ENCODE measurements at places on chromosomes 3 and 15.

- DNase-seq: no peak
Observed at GRCh38 chr3:180358179-180358578, 243.8 kb upstream of the TTC14 start.

DNA sequence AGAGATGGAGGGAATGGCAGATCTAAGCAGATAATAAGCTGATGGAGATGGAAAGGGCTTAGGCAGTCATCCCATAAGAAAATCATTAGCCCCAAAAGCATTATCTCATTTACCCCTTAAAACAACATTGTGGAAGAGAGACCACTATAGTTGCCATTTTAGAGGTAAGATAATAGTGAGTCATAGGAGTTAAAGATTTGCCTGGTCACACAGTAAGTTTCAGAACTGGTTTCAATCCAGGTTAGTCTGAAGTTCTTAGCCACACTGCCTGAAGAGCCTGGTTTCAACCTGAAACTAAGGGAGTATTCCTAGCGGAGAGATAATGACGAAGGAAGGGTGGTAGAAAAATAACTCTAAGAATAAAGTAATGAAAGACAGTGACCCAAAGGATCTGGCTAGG is 13.0 kb upstream of the UBR1 start:
- DNase-seq: no peak

DNA sequence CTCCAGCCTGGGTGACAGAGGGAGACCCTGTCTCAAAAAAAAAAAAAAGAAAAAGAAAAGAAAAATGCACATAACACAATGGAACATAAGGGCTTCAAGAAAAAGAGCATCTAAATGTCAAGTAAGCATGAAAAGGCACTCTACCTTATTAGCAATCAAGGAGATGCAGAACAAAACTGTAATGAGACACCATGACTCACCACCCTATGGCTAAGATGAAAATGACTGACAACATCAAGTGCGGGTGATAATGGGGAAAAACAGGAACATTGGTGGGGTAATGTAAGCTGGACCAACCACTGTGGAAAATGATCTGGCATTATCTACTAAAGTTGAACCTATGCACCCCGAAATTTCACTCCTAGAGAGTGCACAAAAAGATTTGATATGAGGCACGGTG is 19.6 kb upstream of the NSMCE3 start:
- no peak for DNase-seq

DNA sequence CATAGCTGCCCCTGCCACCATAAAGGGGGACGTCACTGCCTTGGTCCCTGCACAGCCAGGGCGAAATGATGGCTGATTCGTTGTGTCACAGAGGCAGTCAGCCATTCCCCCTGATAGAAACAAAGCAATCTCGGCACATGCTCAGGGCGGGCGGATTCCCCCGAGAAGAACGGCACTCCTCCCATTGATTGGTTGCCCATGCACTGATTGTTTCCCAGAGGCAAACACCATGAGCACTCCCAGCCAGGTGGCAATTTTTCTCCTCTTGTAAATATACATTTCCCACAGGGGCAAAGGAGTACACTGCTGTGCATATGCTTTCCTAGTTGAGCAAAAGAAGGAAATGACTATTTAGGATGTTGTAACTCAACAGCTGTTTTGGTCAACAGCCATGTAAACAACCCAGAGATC is 56.5 kb downstream of the KY start:
- no peak for DNase-seq

- no peak for DNase-seq
Observed at GRCh38 chr3:122618614-122619013, 41.2 kb downstream of the PARP15 start.

- DNase-seq: no peak
Observed at GRCh38 chr3:123156276-123156995, 45.3 kb upstream of the SEC22A start.

DNA sequence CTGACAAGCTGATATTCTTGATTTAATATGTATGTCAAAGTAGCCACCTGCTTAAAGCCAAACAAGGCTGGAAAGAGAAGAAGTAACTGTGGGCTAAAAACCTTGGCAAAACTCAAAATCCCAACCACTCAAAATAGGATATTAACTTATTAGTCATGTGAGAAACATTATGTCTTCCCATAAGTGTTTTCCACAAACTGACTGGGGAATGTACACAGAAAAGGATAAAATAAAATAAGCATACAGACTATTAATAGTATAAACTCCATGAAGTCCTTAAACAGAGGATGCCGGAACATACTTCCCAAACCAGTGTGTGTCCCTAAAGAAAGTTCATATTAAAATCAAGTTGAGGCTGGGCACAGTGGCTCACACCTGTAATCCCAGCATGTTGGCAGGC is 263.7 kb upstream of the THBS1 start:
- no peak for DNase-seq

DNA sequence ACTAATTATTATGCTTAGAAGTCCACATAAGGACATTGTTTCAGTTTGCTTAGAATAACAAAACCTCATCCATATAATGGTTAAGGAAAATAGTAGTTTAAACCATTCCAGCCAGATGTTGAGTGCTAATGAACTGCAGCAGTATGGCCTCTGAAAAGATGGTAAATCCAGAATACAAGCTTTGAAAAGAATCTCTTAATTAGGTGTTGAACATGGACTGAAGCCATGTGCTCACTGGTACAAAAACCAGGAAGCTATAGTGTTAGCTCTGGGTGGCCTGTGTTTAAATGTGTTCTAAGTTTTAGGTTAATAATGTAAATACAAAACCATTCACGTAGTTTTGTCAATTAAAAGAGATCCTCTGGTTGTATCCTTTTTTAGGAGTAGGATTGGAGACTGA is 78.2 kb downstream of the GALK2 start:
- DNase-seq: no peak

DNA sequence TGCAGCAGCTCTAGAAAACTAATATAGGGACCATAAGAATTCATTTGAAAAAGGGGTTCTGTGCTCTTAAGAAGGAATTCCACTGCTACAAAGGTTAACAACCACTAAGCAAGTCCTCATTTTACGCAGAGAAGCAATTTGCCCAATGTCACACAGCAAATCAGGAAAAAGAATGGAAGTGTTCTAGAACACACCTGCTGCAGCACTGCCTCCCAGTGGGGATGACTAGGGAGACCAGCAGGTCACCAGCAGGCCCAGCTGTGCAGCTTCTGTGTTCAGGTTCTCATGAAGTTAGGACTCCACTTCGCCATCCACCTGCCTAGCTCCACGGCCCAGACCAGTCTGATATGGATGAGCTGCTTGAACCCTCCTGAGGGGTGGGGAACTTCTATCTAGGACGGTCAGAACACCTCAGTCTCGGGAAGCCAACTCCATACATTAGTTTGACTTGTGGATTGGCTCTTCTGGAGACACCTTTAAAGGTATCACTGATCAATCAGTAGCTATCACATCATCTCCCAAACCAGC is 18.6 kb downstream of the POMGNT2 start:
- DNase-seq: no peak

DNA sequence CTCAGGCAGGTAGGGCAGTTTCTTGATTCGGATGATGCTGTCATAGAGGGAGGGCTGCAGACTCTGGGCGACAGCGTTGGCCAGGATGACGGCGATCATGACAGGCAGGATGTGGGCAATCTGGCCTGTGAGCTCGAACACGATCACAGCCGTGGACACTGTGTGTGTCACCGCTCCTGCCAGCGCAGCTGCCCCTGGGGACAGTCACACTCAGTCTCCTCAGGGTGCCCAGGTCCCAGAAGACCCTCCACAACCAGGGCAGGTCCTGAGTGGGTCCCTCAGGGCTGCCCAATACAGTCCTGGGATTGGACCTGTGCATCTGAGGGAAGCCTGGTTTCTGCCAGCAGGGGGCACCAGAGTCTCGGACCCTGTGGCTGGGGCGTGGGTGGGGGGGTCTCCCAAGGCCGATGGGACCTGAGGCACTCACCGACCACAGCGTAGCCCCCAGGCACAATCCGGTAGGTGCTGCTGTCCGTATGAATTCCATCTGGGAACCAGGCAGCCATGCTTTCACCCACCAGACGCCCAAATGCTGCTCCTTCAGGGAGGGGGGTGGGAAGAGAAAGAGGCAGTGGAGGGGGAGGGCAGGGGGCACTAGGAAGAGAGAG is 7.2 kb downstream of the CLCN2 start:
- DNase-seq: no peak

GRCh38 chr15:53791581-53791980 is 32.1 kb upstream of the WDR72 start:
- no peak for DNase-seq

DNA sequence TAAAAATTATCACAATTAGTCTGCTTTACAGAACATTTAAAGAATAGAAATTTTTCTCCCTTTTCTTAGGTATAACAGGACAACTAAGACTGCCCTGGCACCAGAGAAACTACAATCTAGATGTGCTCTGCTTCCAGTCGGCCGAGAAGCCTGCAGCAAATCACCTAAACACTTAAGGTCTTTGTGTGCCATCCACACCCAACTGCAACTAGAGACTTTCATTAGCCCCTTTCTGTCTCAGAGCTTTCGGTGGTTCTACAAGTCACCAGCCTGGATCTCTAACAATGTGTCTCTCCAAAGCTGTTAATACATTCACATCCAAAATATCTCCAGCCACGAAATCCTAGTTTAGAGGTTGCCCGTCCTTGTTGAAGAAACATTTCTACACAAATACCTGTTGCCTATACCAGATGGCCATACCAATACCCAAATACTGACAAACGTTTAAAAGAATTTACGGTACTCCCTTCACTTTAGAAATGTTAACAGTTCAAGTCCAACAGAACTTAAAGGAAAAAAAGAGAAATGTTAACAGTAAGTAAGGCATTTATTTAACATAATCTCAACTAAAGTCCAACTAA is 6.7 kb downstream of the PRC1 start:
- DNase-seq: no peak

Data from right forelimb (tissue), 1 donor.